ENCODE measurements at places on chromosomes 16 and 17.

GRCh38 chr16:89737341-89738071, 16.2 kb downstream of the ZNF276 start:
- DNase-seq, result no peak

DNA sequence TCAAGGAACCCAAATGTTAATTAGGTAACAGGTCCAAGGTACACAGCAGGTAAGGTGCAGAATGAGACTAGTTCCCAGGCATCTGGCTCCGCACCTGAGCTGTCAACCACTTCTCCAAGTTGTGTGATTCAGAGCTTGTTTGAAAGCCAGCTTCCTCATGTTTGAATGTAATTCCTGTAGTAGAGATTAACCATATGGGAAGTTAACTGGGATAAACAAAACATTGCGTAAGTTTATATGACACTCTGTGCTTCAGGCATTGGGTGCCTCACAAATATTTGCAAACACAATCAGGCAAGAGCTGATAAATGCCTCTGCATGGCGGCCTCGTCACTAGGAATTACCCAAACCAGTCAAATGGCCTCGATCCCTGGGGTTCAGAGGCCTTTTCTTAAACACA, 27.9 kb upstream of the CPHXL start:
- DNase-seq, result no peak

- DNase-seq, result no peak
Measured at GRCh38 chr16:66832661-66833305, 2.0 kb upstream of the NAE1 start.

- no peak for DNase-seq
Measured at GRCh38 chr16:9836118-9836736, 346.0 kb downstream of the GRIN2A start.

GRCh38 chr16:9706217-9706836, 475.9 kb downstream of the GRIN2A start:
- DNase-seq, result no peak

DNA sequence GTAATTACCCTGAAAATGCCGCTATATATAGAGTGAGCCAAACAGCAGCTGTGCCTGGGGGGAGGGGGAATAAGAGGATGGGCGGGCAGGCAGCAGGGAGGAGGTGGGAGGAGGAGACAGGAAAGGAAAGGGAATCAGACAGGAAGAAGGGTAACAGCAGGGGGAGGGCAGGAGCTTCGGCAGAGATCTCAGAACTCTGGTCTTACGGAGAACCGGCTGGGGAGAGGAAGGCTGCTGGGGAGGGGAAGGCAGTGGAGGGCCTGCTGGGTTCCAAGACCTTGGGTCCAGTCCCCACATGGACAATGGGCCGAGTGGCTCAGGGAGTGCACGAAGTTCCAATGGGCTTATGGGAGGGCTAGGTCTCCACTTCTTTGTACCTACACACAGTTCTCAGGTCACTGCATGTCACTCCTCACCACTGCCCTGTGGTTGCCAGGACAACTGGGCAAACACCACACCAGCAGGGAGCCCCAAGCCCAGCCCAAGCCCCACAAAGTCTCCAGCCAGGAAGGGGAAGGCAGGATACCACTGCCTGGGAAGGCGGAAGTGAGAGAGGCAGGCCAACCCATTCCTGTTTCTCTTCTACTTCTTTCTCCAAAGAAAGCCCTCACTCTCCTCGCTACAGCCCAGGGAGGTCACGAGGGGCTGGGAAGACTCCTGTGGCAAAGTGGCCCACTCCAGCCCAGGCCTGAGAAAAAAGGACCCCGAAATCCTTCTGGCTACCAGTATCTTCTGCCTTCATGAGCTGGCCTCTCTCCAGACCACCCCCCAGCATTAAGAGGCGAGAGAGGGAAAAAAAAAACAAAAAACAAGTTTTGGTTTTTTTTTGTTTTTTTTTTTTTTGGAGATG, 25.3 kb downstream of the G6PC3 start:
- peak; percentile 93 for DNase-seq

DNA sequence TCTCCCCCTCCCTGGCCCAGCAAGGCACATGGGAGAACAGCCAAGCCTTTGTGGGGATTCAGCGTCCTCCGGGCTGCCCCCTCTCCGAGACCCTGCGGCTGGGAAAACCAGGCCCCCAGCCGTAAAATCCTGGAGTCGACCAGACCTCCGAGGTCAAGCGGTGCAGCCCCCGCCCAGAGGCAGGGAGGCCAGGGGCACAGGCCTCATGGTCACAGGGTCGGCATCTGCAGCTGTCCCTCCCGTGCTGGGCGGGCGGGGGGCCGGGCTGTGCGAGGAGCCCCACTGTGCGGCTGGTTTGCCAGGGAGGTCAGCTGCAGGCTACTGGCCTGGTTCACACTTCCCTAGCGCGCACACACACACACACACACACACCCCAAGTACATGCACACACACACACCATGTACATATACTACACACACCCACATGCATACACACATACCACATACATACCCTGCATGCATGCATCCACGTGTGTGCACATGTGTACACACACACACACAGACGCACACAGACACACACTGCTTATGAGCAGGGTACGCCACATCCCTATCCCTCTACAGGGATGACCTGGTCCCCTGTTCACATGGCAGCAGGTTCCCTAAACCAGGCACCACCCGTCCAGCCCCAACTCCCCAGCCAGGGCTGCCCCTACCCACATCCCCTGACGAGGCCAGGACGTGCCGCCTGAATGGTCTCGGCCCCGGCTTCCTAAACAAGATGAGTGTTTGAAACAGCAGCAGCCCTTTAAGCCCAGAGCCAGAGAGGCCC, 108.9 kb upstream of the CIBAR2 start:
- peak; percentile 71 for DNase-seq

DNA sequence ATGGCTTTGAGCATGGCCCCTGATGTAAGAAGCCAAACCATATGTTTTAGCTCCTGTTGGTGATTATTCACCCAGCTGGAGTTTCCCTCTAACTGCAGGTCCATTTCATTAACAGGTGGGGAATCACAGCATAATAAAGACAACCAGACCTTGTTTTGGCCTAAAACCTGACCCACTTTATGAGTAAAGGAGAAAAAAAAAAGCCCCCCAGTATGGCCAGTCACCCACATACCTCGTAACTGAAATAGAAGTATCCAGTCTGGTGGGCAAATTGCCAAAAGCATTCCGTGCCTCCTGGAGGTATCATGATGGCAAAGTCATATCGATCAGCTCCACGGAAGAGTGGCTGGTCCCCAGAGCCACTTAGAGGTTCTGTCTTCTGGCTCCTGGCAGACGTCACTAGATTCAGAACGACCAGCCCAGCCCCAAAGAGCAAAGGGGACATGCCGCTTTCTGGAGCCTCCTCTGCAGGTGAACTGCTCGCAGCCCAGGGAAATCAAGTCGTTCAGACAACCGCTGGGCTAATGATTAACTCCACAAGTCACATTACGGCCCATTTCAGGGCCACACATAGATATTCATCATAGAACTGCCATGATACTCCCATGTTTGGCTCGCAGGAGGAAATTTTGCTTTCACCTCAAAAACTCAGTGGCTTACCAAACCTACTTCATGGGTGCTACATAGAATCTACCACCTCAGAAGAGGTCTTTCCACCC, at the start of gene TMED6:
Gene TMED6 (minus strand): TSS at position 478 of the 719 bp plus-strand sequence. CDS start 33 bp downstream, at position 445.
- DNase-seq, result no peak

DNA sequence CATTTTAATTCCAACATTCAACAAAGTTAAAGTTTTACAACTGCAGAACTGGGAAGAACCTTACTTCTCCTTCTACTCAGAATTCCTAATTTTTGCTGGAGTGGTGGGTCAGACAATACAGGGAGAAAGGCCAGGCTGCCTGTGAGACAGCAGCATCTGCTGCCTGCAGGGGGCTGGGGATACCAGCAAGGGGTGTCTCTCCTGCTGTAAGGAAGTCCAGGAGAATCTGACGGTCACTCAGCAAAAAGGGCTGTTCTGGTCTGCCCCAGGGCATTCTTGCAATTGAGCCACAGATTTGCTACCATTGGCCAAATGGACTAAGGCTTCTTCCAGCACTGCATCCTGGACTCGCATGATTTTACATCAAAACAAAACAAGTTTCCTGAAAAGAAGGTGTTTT, 426.6 kb upstream of the CDH11 start:
- peak; percentile 52 for DNase-seq

DNA sequence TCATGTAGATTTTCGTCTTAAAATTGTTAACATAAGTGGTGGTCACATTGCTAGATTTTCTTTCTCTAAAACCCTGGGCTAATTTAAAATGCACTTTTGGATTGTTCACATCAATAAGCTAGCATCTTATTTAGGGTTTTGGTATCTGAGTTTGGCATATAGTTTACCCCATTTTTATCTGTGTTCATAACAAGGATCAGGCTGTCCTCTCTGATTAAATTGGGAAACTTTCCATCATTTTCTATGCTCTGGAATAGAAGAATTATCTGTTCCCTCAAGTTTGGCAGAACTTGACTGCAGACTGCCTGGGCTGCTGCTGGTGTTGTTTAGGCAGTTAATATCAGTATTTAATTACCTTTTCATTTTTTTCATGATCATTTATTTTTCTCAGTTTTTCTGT, 1.8 kb downstream of the SPECC1 start:
- no peak for DNase-seq

- DNase-seq, result no peak
Measured at GRCh38 chr17:65022751-65023700, 33.5 kb downstream of the GNA13 start.

GRCh38 chr16:85466989-85467388, 146.1 kb upstream of the GSE1 start:
- DNase-seq, result no peak

GRCh38 chr16:65116216-65116615, 5.6 kb downstream of the CDH11 start:
- DNase-seq, result no peak

- no peak for DNase-seq
Measured at GRCh38 chr17:74374858-74375257, 7.6 kb downstream of the GPR142 start.

DNA sequence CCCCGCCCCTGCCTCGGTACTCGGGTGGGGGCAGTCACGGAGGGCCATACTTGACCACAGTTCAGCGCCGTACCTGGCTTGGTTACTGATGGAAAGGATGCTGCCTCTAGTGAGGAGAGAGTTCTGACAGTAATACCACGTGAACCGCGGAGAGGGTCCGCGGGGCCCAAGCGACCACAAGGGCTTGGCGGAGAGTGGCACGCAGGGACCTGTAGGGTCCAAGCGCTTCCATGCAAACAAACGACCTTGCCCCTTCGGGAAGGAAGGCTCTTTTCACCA, 9.2 kb downstream of the KDM6B start:
- no peak for DNase-seq
